ENCODE measurements at places on chromosomes 16 and 17.

DNA sequence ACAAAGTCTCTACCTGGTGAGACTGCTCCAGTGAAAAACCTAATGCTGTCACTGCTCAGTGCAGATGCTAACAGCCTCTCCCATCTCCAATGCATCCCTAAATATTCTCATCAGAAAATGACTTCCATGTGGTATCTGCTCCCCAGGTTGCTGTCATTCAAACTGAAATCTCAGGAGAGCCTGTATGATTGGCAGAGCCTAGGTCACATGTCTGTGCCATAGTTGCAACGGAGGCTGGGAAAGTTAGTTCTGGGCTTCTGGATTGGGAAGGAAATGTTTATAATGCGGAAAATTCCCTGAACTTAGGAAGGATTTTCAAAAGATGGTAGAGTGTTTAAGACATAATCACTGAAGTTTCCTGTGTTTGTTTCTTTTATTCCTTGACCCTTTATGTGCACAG is 206.4 kb upstream of the ZKSCAN2 start:
- no peak for DNase-seq

- no peak for DNase-seq
Measured at GRCh38 chr17:63653050-63653449, 30.8 kb downstream of the MAP3K3 start.

- no peak for DNase-seq
Measured at GRCh38 chr17:2624292-2624731, 30.9 kb downstream of the PAFAH1B1 start.

GRCh38 chr16:8655184-8655717 is 19.2 kb upstream of the ABAT start:
- no peak for DNase-seq

GRCh38 chr17:43543771-43544575 is 2.2 kb downstream of the ETV4 start:
- DNase-seq = no peak

- peak; percentile 73 for DNase-seq
Measured at GRCh38 chr17:74457146-74457819, 9.2 kb upstream of the CD300A start.

DNA sequence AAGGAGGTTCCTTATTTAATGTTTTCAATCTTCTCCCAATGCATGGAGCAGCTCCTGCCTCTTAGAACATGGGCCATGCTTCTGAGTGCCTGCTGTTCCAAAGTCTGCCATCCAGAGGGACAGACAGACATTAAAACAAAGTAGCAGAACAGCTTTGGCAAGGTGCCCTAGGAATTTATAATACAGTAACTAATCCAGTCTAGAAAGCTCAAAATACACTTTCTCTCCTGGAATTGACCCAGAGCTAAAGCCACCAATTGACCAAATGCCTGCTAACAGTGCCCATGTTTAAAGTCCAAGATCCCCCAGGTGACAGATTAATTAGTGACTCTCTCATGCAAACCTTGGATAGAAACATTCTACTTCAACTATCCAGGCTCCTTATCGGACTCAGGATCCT is 11.1 kb upstream of the CHRNE start:
- no peak for DNase-seq

DNA sequence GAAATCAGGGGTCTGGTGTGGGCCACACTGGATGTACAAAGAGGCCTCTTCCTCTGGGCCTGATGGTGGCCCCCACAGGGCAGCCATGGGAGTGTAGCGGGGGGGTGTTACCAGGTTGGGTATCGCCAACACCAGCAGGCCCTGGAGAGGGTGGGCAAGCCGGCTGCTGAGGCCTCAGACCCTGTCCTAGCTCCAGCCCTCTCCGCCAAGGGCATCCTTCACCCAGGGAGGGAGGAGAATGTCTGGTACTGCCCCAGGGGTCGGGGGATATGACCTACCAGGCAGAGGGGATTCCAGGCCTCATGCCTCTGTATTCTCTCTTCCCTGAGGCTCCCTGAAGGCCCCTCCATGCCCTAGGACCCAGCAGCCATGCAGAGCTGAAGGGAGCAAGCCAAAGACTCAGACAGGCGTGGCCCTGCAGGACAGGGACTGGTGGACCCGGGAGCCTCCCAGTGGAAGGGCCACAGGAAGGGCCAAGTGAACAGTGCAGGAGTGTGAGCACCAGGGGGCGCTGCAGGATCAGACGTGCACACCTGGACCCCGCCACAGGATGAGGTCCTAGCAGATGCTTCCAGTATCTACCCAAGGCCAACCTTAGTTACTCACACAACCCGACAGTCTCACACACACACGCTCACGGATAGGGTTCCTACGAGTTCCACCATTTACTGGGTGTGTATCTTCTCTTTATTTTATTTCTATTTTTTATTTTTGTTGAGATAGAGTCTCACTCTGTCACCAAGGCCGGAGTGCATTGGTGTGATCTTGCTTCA is 10.9 kb upstream of the CES4A start:
- DNase-seq = peak; percentile 88

- no peak for DNase-seq
Measured at GRCh38 chr16:4691666-4692412, 1.5 kb upstream of the NUDT16L1 start.

DNA sequence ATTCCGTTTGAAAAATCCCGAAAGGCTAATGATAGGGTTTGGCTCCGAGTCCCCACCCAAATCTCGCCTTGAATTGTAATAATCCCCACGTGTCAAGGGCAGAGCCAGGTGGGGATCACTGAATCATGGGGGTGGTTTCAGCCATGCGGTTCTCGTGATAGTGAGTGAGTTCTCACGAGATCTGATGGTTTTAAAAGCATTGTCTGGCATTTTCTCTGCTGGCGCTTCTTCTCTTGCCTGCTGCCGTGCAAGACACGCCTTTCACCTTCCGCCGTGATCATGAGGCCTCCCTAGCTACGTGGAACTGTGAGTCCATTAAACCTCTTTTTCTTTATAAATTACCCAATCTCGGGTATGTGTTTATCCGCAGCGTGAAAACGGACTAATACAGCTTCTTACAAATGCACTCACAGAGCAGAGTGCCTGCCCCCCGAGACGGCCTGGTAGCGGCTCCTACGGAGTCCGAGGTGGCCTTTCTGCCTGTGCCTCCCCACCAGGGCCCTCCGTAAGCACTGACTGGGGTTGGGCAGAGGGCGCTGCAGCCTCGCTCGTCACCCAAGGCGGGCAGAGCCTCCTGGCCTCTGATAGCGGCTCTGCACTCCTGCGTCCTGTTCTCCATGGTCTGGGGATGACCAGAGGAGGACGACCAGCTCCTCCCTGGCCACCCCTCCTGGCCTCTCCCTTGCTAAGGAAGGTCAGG is 131.7 kb downstream of the FOXL1 start:
- no peak for DNase-seq

GRCh38 chr16:8243981-8244380 is 346.3 kb downstream of the TMEM114 start:
- DNase-seq = no peak

DNA sequence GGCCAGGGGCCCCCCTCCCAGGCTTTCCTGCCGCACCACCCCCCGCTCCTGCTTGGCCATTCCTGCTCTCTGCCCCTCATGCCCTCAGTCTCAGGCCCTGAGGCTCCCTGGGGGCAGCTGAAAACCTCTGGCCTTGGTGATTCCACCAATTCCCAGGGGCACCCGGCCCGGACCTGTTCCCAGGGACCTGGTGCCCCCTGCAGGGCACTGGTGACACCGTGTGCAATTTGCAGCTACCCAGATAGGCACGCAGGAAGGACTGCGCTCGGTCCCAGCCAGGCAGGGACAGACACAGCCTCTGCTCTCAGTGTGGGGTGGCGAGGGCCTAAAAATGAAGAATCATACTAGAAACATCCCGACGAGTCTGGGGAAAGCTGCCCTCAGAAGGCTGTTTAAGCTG is 13.4 kb downstream of the WFDC1 start:
- DNase-seq = peak; percentile 19

- DNase-seq = no peak
Measured at GRCh38 chr17:82049521-82049971, 2.1 kb downstream of the RFNG start.

- no peak for DNase-seq
Measured at GRCh38 chr16:74291577-74292208, 4.9 kb upstream of the PSMD7 start.

- DNase-seq = no peak
Measured at GRCh38 chr16:81634380-81635062, 144.6 kb upstream of the PLCG2 start.

- no peak for DNase-seq
Measured at GRCh38 chr17:76530095-76530723, 7.3 kb downstream of the CYGB start.

- no peak for DNase-seq
Measured at GRCh38 chr17:13302419-13302818, 284.6 kb upstream of the ELAC2 start.

- DNase-seq = no peak
Measured at GRCh38 chr16:89934611-89935553, 11.7 kb downstream of the TUBB3 start.

DNA sequence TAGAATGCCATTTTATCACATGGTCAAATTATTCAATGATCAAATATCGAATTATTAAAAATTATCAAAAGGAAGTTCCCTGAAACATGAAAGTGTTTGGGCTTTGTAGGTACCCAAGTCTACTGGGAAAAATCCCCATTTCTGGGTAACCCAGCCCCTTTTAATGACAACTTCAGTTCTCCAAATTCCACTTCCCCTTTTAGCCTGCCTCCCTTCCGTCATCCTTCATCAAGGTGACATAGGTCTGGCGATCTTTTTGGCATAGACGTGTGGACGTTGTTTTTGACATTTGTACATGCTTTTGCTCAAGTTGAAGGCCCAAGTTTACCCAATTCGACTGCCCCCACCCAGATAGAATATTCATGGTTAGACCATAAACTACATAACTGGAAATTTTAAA is 660.9 kb downstream of the MAF start:
- no peak for DNase-seq

GRCh38 chr16:54879681-54880080 is 51.0 kb upstream of the IRX5 start:
- DNase-seq = no peak

DNA sequence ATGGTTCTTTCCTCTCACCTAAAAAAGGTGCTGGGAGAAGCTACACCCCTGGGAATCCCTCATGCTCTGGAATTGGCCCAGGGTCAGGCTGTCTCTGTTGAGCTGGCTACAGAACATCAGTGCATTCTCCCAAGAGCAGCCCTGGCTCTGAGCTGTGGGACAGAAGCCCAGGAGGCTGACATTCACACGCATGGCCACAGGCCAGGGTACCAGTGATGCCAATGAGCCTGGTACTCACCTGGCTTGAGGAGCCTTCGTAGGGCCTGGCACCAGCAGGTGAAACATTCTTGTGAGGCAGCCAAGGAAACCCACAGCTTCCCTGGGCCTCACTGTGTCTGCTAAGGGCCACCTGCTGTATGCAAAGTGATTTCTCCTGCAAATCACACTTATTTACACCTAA is 121.7 kb upstream of the CCL2 start:
- DNase-seq = no peak

DNA sequence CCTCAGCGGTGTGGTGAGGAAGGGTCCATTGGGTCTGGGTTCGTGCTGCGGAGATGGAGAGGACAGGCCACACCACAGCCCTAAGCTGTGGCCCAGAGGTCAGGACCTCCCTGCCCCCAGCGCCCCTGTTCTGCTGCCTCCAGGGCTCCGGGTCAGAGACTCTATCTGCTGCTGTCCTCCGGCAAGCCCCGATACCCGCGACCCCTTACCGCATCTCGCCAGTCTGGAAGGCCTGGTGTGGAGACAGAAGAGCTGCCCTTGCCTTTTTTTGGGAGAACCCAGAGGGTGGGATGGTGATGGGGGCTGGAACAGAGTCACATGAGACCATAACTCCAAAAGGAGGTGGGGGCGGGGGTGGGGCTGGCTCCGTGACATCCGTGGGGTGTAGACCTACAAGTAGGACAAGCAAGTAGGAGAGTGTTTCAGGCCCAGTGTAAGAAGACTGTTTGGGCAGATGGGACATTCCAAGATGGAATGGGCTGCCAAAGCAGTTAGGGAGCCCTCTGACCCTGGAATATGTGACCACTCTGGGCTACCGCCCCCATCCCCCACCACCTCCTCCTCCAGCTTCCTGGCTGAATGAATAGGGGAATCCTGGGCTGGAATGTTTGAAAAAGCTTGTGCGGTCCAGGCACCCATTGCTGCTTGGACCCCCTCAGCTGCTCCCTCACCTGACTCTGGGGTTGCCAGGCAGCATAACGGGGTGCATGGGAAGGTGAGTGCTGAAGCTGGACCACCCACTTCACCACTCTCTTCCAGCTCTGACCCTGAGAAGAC is 1.4 kb downstream of the XYLT2 start:
- no peak for DNase-seq

- no peak for DNase-seq
Measured at GRCh38 chr17:55390364-55390977, 31.2 kb downstream of the MMD start.

DNA sequence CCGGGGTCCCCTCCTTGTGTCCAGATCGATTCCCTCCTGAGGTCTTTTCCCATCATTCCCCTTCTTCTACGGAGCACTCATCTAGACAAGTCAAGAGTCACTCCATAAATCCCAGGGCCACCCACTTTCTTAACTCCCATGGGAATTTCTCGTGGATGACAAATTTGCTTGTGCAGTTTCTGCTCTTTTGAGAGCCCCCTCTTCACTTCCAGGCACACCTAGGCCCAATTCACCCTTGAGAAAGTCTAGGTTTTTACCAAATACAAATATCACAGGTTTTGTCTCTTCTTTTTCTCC is 522 bp upstream of the POLDIP2 start:
- no peak for DNase-seq

DNA sequence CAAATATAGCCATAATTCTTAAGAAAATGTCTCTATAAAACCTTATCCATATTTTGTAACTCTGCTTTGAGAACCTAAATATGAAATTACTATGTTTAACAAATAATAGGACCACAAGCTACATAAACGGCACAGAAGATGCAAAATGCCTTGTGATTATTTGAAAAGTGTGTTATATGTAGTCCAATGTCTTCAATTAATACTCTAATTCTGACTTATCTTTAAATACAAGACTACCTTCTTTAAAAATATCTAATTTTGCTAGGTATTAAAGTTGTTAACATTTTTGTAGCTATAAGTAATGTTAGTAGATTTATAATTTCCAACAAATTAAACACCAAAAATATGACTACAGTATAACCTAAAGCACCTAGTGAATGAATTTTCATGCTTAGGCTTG is 17.0 kb downstream of the PSMD12 start:
- no peak for DNase-seq

GRCh38 chr17:67088639-67089038 is 44.3 kb downstream of the CACNG1 start:
- DNase-seq = no peak

GRCh38 chr17:17363638-17364337 is 60.6 kb downstream of the NT5M start:
- no peak for DNase-seq

- DNase-seq = peak; percentile 30
Measured at GRCh38 chr16:88662222-88662842, 559 bp downstream of the MVD start.

GRCh38 chr16:2231016-2231931 is 5.0 kb upstream of the DNASE1L2 start:
- DNase-seq = no peak
